ENCODE measurements at places on chromosomes 2 and 18.
A peak's percentile ranks its signal among the peaks of the same experiment; 100 is the strongest.

- peak; percentile 68 for DNase-seq
Measured at GRCh38 chr18:47748847-47749599, 181.4 kb downstream of the SMAD2 start.

DNA sequence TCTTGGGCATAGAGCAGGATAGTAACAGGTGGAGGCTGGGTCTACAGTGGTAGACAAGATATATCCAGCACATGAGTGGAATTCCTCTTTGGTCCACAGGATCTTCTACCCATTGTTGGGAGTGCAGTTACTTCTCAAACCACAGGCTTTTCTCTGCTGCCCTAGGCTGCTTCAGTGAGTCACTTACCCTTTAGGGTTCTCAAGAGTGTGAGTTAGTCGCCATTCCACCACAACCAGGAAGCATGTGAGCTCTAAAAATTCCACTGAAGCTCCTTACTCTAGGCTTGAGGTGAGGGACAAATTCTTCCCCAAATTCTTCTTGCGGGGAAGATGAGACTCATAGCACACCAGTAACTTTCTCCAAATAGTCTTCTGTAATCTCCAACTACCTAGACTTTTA is 189.4 kb downstream of the PLCL1 start:
- no peak for DNase-seq

- no peak for DNase-seq
Measured at GRCh38 chr2:100004348-100004884, 138.0 kb downstream of the AFF3 start.

DNA sequence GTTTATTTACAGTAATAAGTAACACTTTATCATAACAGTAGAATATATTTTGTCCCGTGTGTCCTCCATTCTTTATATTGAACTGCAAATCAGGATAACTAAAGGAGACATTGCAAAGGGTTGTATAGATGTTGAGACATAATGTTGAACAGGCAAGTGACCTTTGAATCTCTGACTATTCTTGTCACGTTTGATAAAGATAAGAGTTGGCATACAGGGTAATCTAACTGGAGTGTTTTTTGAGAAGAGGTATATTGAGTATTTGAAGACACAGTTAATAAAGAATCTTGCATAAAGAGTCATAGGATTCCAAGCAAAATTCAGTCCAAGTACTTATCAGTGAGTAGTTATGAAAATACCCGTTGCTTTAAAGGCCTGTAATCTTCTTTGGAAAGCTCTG is 21.7 kb downstream of the CCDC195 start:
- no peak for DNase-seq

- no peak for DNase-seq
Measured at GRCh38 chr2:207865210-207865609, 95.5 kb upstream of the FZD5 start.

DNA sequence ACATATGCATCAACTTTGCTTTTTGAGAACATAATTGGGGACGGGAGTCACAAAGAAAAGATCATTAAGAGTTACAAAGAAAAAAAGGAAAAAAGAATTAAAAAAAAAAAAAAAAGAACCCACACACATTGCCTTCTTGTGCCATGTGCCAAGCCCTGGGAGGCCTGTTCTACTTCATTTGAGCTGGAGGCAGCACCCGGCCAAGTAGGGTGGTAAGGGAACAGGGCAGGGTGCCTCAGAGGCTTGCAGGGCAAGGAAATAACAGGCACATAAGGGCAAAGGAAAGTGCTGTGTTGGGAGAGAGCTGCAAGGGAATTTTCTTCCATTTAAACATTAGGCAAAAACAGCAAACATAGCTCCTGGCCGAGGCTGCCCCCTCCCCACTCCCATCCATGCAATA is 418.0 kb downstream of the TMEM182 start:
- DNase-seq: no peak
